Naive thymus-derived CD8-positive, alpha-beta T cell (primary cell): ENCODE measurements at places on chromosomes 3 and 15.

- DNase-seq = no peak
These were observed 4.8 kb upstream of the PCSK6 start for GRCh38 chr15:101494251-101494796.

- no peak for DNase-seq
These were observed 100.6 kb downstream of the CYP19A1 start for GRCh38 chr15:51237816-51238215.

DNA sequence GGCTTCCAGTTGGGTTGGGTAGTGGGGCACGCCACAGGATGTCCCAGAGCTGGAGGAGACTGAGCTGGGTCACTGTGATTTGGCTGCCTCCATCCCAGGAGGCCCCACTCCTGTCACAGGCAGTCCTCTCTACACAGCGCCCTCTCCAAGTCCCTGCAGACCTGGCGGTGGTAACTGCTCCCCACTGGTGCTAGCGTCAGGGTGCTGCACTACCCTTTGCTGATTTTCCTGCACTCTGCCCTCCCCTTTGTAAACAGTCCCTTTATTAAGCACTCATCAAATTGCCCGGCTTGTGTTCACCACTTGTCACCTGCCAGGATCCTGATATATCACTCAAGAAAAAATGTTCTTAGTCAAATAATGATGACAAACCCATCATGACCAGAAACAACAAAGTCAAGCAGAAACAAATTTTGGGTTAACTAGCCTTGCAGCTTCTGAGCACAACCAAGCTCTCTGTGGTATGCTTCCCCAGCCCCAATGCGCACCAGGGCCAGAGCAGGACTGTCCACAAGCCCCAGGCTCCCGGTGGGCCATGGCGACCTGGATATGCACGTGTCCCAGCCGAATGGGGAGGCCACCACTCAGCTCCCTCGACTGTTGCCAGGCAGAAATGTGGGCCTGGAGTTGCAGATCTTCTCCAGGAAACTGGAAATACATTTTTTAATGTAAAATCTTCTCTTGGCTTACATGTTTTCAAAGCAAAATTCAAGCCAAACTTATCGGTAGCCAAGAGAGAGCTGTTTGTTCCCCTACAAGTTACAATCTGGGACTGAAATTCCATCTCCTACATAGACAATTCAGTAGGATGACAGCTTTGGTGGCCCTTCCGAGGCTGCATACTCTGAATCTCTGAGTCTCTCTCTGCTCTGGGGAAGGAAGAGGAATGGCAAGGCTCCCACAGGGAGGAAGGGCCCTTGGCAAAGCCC lies 24.5 kb downstream of the MEGF11 start:
- DNase-seq = no peak

DNA sequence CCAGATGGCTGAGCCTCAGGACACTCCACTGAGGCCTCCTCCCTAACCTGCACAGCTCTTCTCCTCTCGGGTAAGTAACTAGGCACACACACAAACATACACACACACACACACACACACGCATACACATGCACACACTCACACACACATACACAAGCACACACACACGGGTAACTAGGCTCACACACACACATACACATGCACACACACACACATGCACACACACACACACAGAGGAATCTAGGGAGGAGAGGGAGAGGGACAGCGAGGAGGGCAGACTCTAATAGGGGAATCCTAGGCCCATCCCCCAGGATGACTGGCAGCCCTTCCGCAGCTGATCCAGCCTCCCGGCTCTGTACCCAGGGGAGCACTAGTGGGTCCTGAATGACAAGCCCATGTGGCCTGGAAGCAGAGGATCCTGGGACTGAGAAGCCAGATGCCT lies 177.4 kb upstream of the LINGO1 start:
- DNase-seq = no peak

DNA sequence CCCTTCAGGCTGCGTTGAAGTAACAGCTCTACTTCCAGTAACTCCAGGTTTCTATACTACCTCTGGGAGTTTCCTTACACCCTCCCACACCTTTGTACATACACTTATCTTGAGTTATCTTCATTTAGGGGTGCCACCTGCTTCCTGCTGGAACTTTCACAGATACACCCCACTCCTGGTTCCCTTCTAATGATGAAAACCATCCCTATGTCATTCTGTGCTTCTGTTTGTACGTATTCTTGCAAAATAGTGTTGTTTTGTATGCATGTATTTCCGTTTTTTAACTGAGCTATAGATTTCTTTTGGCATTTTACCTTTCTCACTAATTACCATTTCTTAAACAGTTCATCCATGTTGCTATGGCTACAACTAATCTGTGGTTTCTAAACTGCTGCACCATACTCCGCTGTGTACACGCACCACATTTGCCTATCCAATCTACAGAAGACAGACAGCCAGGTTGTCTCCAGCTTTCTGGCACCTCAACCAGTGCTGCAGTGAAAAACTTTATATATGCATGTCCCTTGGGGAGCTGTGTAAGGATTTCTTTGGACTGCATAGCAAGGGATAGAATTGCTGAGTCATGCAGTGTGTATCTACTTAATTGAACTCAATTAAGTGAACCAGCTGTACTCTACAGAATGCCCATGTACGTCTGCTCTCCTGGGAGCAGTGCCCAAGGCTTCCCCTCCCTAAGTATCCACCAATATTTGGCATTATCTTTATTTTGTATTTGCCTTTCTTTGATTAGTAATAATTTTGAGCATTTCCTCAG lies 61.4 kb upstream of the ST8SIA2 start:
- DNase-seq = no peak

DNA sequence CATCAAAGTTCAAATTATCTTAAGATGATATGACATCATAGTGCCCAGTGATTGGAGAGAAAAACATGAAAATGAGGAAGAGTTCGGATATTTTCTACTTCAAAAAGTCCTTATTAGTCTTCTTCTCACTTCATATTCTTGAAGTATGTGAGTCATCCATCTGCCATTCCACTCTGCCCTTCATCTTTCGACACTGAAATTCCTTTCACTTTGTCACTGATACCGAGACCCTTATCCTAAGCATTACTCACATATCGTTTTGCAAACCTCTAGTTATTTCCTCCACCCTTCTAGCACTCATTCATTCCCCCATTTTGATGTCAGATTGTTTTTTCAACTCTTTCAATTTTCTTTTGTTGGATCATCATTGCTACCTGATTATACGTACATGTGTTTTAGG lies 4.0 kb downstream of the OR5H14 start:
- no peak for DNase-seq

- DNase-seq = peak; percentile 82
These were observed 448 bp downstream of the PLXNB1 start for GRCh38 chr3:48429317-48429959.

DNA sequence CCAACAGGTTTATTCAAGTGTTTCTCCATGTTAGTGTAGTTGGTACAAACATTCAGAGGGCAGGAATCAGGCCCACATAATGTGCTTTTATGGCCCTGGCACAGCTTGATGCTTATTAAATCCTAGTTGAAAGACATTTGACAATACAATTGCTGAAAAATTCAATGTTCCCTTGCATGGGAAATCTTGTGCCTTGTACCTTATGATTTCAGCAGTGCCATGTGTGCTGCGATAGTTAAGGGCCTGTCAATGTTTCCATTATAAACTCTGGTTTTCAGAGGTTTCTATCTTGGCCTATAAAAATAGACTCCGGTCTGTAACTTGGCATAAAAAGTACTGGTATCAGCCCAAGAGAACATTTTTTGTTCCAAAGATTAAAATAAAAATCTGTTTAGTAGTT lies 207.2 kb downstream of the TBC1D5 start:
- no peak for DNase-seq

GRCh38 chr15:101652786-101653430 lies 727 bp upstream of the TM2D3 start:
- DNase-seq = no peak

GRCh38 chr3:136752172-136752421 lies at the start of gene STAG1:
Gene STAG1, minus strand, starts transcription at chr3:136752378. Its CDS starts 121,480 bp downstream, at chr3:136630898.
- DNase-seq = no peak

DNA sequence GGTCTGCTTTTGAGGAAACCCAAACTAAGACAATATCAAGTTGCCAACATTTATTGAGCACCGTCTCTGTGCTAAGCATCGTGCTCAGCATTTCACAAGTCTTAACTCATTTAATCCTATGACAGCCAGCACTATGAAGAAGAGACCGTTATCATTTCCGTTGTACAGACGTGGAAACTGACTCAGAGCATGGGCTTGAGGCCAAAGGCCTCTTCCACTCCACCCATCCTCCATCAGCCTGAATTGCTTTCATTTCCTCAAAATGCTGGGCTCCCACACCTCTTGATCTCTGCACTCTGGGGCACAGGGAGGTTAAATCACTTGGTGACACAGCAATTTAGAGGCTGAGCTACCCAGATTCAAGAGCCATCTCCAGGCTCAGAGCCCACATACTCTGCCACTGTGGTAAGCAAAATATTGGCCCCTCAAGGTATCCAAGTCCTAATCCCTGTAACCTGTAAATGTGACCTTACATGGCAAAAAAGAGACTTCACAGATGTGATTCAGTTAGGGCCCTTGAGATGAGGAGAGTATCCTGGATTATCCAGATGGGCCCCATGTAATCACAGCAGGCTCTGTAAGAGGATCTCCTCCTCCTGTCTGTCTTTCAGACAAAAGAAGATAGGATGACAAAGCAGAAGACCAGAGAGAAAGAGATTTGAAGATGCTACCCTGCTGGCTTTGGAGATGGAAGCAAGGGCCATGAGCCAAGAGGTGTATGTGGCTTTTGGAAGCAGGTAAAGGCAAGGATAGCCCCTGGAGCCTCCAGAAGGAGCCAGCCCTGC lies 24.3 kb upstream of the FLNB start:
- no peak for DNase-seq

GRCh38 chr15:36501063-36501678 lies 78.3 kb upstream of the CDIN1 start:
- no peak for DNase-seq

DNA sequence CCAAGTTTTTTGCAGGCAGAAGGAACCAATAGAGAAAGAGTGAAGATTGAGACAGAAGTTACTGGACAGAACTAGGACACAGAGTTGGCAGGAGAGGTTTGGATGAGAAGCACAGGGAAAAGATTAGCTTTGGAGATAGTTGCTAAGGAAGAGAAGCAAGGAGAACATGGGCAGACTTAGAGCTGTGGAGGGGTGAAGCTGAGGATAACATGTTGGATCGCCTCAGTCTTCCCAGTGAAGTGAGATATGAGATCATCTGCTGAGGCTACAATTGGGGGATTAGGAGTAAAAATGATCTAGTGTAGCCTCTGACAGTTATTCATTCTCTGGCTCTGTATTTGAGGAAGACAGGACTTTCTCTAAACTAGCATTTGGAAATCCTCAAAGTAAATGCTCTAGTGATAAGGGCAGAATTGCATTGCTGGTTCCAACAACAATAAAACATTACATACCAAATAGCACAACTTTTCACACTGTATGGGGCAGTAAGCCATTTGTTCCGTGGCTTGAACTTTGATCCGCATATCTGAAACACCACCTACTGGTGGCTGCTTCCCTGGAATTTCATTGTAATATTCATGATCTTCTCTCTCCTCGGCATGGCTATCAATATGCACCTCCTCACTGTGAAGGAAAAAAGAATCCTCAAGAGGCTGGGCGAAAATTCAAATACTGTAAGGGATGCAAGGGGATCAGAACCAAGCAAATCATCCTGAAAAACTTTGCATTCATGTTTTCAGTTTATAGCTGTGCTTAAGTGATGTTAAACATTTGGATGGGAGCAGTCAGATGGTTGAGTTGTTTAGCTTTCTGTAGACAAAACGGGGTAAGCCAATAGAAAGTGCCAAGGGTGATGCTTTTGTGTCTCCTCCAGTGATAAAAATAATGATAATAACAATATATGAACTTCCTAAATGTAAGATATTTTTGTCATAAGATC lies 22.2 kb upstream of the EID1 start:
- DNase-seq = no peak

DNA sequence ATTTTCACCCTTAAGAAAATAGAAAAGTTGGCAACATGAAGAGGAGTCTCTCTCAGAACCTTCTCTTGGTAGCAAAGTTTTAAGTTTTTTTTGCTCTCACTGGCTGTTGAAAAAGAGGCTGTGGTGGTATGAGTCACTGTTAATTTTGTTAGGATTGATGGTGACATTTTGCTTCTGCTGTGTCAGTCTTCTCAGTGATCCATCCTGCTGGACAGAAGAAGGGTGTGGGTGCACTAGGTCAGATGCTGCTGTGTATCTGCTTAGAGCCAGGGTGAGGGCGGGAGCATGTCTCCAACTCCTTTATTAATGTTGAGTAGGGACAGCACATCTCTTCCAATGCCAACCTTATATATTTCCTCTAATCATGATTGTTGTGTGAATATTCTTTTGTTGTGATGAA lies 369.5 kb downstream of the FEZF2 start:
- DNase-seq = no peak

GRCh38 chr15:85773249-85773648 lies 21.5 kb downstream of the KLHL25 start:
- no peak for DNase-seq

DNA sequence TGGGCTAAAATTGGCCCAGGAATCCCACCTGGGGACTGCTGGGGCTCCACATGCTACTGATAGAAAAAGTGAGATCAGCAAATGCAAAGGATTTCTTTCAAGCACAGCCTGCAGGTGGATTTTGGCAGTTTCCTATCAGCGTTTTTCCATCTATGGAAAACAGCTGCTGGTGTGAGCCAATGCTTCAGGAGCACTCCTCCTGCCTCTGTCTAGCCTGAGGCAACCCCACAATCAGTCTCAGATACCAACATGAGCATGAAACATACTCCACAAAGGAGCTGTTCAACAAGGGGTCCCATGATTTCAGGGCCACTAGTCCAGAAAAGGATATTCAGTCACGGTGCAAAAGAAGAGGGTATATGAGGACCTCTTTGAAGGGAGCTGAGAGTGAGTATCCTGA lies 311.5 kb upstream of the THBS1 start:
- DNase-seq = no peak

- no peak for DNase-seq
These were observed 662.3 kb downstream of the NR2F2 start for GRCh38 chr15:96992817-96993216.

DNA sequence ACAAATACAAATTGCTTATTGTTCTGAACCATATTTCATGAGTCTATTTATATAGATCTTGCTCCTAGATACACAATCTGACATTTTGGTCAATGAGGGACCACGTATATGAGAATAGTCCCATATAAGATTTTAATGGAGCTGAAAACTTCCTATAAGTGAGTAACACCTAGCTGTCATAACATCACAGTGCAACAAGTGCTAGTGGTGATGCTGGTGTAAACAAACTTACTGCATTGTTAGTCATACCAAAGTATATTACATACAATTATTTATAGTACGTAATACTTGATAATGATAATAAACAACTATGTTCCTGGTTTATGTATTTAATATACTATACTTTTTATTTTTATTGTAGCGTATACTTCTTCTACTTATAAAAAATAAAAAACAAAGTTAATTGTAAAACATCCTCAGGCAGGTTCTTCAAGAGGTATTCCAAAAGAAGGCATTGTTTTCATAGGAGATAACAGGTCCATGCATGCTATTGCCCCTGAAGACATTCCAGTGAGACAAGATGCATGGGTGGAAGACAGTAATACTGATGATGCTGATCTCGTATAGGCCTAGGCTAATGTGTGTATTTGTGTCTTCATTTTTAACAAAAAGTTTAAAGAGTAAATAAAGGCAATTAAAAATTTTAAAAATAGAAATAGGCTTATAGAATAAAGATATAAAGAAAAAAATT lies 46.8 kb upstream of the NAALADL2 start:
- no peak for DNase-seq
